ENCODE measurements at places on chromosomes 16 and 17.

DNA sequence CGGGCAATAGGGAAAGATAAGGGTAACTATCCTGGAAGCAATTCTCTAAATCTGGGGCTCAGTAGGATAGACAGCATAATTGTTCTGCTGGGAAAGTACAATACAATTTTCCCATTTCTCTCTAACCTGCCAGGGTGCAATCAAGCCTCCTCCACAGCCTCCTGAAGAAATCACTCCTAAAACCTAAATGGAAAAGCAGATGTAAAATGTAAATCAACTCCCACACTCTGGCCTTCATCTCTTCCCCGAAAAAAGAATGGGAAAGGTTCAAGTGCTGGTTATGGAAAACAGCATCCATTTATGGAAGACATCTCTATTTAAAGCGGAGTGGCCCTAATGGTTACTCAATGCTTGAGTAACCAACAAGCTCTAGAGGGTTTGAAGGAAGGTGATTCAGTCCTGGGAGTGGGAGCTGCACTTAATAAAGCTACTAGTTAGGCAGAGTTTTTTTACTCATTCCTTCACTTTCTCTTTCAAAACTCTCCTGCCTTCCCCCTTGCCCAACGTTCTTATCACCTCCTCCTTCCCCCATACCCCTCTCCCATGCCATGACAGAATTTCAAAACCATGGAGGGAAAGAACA, 5.1 kb downstream of the MMD start:
- peak; percentile 41 for DNase-seq

DNA sequence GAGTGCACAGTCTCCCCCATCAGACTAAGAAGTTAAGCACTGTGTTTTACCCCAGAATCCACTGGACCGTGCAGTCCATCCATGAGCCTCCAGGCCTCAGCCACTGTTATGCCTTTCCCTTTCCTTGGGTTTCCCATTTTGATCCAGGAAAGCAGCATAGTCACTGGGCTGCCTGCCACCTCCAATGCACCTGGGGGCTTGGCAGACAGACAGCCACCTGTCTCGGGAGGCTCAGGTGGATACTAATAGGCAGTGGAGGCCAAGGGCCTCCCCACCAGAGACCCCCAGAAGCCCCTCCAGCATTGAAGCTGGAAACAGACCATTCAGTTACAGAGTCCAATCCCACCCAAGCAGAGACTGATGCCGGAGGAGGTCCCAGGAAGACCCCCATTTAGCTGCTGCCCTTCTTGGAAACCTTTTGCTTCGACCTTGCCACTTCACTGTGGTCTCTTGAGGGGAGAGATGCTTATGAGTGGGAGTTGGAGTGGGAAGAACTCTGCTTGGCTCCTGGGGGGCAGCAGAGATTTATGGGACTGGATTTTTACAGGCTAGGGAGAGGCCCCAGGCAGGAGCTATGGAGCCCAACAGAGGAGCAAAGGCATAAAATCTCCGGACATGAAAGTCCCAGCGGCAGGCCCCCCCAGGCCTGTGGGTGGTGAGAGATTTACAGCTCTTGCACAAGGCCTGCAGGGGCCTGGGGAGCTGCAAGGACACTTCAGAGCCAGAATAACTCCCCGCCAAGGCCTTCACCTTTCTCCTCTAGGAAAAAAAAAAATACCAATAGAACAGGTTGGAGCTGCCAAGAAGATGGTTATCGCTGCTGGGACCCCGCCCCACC, 12.2 kb upstream of the SP2 start:
- DNase-seq = no peak

- DNase-seq = no peak
Observed at GRCh38 chr17:70215656-70216055, 46.3 kb downstream of the KCNJ2 start.

- no peak for DNase-seq
Observed at GRCh38 chr16:51766739-51767138, 615.7 kb upstream of the SALL1 start.

DNA sequence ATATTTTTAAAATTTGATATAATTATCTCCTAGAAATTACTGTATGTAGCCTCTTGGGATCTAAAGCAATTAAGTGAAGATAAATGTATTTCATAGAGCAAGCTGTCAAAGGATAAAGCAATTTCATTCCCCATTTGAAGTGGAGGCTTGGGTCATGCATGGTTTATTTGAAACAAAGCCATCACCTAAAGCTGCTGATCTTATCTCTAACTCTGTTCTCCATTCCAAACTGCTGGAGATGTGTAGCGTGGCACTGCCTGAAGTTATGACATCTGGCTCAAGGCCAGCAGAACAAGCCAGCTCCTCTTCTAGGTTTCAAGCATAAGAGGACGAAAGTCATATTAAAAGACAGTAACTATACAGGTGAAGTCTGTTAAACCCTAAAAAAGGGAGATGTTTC, 83.9 kb downstream of the HIC1 start:
- peak; percentile 46 for DNase-seq

DNA sequence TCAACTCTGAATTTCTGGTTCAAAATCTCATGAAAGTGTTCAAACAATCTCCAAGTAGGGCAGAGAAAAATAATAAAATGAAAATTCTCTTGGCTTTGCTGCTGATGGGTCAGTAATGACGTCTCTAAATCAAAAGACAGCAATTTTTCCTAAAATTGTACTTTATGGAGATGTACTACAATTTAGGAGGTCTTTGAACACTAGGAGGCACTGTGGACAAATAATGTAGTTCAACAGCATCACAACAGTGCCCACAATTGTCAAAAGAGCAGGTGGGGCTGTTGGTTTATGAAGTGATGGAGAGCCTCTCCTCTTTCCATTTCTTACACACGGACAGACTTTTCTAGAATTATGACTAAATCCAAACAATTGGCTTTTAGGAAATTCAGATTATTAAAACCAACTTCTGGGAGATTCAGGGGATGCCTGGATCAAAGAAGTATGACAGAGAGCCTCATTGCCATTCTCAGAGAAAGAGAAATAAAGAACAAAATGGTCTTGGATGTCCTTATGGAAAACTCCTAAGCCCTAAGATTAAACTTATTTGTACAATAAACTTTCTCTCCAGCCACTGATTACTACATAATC, 23.8 kb downstream of the EZH1 start:
- DNase-seq = peak; percentile 53

DNA sequence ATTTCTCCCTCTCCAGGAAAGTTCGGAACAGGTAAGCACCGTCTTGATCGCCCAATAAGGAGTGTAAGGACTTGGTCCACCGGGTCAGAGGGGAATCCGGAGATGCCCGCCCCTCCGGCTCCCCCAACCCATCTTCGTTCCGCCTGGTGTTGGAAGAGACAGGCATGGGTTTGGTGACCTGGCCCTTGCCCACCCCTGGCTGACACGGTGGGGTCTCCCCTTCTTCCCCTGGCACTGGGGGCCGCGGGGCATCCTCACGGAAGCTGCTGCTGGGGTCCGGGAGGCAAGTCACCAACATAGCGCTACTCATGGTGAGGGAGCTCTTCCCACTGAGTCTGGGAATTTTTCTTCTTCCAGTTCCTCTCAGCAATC, 3.2 kb downstream of the AXIN2 start:
- no peak for DNase-seq

GRCh38 chr16:67659675-67660563, at the start of gene ACD:
ACD (minus strand) TSS chr16:67660260; CDS start chr16:67660220, 40 bp downstream.
- peak; percentile 81 for DNase-seq

DNA sequence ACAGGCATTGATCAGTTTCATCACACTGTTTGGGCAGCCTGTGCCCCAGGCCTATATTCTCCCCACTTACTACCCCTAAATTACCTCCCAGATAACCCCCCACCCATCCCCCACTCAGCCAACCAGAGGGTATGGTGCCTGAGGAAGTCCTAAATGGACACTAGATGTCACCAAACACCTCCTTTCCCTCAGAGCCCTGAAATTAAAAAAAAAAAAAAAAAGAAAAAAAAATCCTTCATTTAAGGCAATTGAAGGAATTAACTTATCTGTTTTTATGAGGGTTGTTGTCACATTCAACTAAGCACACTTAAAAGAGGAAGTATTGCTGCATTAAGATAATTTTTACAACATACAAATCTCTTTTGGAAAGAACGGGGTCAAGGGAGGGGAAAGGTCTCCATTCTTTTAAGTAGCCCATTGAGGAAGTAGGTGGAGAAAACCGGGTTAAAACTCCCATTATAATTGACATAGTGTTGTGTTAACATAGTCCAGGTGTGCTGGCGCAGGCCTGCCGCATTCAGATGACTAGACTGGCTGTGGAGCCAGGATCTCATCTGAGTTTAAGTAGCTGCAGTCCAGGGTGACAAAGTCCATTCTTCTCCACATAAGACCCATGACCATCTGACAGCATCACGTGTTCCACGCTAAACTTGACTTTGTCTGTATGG, 46.3 kb downstream of the SNX11 start:
- DNase-seq = no peak

- DNase-seq = no peak
Observed at GRCh38 chr17:82170412-82170961, 42.2 kb downstream of the CCDC57 start.
